Sciatic nerve (tissue), 2 donors: ENCODE measurements at places on chromosomes 11 and 22.

- peak; percentile 67 for DNase-seq
Observed at GRCh38 chr22:46076651-46077339, 73.5 kb upstream of the PPARA start.

DNA sequence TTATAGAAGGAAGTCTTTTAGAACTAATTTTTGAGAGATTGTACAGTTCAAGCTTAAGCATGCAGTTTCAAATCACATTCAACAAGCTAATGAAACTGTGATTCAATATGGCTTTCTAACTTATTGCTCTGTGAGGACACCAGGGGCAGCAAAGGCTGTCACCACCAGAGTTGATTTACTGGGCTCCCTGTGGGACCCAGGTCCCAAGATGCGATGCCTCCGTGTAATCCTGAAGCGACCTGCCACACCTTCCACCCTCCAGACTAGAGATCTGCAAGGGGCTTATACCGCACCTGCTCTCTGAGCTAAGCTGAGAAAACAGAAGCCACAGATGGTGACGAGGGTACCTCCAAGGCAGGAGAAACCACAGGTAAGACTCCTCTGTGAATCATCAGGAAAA is 918 bp upstream of the OR51Q1 start:
- no peak for DNase-seq

DNA sequence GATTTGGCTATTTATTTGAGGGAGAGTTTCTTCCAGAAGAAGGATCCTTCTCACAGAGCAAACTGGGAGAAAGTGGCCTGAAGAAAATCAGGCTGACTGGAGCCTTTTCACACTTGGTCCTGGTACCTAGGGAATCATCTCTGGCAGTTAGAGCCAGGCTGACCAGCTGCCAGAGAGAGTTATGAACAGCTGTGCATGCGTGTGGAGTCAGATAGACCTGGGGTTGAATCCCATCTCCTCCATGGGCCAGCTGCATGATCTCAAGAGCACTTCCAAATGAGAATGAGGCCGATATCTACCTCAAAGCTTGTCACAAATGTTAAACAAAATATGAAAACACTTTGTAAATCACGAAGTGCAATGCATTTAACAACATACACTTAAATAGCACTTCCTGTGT is 390.0 kb downstream of the TENM4 start:
- DNase-seq, result no peak

GRCh38 chr22:17431179-17431578 is 61.9 kb downstream of the CECR2 start:
- DNase-seq, result no peak

DNA sequence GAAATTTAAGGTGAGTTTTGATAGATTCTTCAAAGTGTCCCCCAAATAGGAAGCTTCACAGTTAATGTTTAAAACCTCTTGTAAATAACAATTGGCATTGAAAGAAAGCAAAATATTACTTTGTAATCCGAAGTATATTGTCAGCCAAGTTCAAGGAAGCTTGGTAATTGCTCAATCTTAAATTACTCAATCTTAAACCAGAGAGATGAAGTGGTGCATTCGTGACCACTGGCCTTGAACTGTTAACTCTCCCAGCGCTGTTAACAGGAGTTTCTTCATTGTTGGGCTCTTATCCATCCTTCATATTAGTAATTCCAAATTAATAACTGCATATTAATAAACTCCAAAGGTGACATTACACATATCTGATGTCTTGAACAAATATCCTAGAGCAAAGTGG is 20.6 kb upstream of the FDX1 start:
- DNase-seq, result no peak

- peak; percentile 88 for DNase-seq
Observed at GRCh38 chr22:50531962-50532674, 2.3 kb upstream of the TYMP start.

- no peak for DNase-seq
Observed at GRCh38 chr11:44313761-44314489, 4.0 kb upstream of the ALX4 start.

DNA sequence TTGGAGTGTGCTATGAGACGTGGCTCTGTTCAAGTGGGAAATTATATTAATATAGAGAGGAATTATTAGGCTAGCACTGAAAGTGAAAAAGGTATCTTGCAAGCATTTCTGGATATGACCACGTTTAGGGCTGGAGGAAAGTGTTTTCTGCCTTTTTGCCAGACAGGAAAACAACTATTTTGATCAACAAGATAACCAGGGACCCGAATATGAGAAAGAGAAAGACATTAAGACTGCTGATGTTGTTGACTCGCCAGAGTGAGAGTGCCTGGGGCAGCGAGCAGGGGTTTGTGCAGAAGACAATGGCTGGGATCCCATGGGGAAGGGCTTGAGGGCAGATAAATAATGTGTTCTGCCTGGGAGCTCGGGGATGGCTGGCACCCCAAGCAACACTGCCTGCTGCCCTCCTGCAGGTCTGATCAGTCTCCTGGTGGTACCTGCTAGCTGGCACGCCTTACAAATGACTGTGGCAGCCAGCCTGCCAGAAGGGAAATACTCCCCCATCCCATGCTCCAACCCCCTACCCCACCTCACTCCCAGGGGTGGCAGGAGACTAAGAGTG is 23.1 kb upstream of the CHST1 start:
- no peak for DNase-seq

DNA sequence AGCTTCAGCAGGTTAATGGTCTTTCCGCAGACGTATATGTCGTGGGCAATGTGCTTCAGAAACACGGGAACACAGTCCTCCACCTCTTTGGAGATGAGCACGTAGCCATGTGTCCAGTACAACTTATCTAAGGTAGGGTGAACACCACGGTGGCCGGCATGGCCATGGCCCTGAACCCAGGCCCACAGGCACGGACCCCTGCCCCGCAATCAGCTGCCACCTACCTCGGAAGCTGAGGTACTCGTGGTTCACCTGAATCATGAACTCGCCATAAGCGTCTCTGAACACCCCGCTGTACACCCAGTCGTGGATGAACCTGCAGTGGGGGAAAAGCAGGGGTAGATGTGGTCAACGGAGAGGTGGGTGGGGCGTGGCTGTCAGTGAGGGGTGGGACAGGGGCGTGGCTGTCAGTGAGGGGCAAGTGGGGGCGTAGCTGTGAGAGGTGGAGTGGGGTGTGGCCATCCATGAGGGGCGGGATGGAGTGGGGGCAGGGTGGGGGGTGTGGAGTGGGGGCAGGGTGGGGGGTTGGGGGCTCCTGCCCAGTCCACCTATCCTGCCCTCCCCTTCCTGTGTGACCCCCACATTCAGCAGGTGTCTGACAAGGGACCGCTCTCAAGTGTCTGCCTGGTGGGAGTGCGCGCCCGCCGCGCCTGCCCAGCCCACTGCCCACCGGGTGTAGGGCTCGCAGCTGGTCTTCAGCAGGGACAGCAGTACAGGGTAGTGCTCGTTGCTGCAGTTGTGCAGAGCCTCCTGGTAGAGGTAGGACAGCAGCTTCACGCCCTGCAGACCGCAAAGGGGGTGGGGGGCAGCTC is 18.6 kb downstream of the TUBGCP6 start:
- DNase-seq, result no peak

DNA sequence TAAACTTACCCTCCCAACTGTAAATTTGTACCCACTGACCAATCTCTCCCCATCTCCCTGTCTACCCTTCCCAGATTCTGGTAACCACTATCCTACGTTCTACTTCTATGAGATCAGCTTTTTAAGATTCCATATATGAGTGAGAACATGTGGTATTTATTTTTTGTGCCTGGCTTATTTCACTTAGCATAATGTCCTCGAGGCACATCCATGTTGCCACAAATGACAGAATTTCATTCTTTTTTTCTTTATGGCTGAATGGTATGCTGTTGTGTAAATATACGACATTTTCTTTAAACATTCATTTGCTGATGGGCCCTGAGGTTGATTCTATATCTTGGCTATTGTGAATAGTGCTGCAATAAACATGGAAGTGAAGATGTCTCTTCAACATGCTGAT is 74.7 kb upstream of the RRM1 start:
- no peak for DNase-seq

GRCh38 chr11:22733475-22734248 is 67.3 kb downstream of the GAS2 start:
- no peak for DNase-seq

GRCh38 chr22:36247955-36248354 is 5.0 kb upstream of the APOL1 start:
- DNase-seq, result no peak

DNA sequence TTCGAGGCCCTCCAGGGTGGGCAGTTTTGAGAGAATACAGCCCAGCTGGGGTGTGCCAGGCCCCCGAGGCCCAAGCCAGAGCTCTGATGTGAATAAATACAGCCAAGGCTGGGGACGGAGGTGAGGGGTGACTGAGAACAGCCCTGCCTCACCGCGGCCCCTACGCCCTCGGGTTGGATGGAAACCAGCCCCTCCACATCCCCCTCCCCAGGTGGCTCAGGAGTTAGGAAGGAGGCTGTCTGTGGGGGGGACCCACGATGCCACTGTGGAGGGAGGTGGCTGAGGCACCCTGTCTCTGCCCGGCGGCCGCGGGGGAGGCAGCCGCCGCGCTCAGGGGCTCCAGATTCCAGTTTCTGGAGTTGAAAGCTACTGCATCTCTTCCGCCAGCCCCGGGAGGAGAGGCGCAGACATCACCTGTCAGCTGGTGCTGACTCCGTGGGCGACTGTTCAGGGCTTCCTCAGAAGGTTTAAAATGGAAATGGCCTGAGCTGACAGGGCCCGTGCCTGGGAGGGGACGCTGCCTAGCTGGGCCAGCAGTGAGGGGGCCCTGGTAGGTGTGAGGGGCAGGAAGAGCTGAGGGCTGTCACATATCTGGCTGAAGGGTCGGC is 1.4 kb downstream of the FLRT1 start:
- no peak for DNase-seq

DNA sequence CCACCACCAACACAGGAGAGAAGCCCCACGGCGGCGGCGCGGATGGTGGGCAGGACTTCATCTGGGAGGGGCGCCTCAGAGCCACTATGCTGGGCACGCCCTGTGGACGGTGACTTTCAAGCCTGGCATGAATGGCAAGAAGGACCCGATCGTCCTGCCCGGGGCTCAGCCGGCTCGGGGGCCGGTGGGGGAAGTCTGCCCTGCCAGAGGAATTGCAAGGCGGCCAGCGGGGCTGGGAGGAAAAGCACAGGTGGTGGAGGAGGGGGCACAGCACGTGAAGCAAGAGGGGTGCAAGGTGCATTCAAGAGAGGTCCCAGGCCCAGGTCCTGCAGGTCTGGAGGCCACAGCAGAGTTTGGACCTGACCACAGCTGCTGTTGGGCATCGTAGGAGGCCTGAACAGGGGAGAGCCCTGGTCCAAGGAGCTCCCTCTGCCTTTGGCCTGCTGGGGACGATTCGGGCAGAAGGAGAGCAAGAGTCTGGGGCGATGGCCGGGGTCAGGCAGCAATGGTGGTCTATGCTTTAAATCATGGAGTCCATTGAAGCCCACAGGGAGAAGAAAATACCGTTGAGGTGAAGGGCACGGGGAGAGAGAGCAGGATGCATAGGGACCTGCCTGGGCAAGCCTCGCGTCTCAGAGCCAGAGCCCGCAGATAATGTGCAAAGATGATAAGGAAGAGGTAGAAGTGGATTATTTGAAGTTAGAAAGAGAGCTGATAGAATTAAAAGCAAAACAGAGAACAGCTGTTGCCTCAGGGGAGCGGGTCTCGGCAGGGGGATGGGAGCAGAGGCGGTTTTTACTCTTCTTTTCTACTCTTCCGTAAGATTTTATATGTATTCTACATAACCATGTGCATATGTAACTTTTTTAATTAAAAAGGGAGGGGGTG is 82.6 kb upstream of the SHISAL1 start:
- DNase-seq, result peak; percentile 35

DNA sequence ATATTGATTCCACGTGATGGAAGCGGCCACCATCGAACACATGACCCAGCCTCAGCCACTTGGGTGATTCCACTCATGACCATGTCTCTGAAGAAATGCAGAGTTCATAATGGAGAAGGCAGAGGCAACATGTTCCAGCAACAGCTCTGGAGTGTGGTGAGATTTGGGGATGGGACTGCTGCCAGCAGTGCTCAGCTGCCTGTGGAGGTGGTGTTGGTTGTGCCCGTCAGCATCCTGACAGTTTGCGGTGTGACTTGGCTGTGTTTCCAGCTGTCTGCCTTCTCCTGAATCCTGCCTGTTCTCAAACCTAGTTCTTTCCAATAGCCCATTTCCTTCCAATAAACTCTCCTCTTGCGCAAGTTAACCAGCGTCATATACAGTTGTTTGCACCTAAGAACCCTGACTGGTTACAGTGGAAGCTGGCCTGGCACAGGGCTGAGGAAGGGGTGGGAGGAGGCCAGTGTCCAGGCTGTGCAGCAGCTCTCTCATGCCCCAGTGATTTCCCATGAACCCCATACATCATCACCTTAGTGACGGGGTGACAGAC is 22.0 kb upstream of the OR8B8 start:
- no peak for DNase-seq

GRCh38 chr11:3962406-3962840 is 107.0 kb downstream of the STIM1 start:
- DNase-seq, result no peak

DNA sequence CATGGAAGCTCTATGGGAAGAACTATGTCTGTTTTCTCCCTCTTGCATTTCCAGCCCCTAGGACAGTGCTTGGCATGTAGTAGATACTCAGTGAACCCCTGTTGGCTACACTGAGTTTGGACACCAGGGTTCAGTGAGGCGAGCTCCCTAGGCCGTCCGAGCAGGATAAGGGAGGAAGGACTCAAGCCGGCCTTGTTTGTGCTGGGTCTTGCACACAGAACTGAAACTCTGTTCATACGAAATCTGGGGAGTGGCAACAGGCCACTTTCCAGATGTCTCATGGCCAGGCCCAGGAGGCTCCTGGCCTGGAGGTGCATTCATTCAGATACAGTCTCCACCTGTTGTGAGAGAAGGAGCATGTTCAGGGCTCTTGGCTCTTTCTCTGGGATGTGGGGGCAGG is 23.6 kb upstream of the LMO1 start:
- DNase-seq, result no peak

- peak; percentile 74 for DNase-seq
Observed at GRCh38 chr11:36455658-36456111, 54.4 kb downstream of the TRAF6 start.

DNA sequence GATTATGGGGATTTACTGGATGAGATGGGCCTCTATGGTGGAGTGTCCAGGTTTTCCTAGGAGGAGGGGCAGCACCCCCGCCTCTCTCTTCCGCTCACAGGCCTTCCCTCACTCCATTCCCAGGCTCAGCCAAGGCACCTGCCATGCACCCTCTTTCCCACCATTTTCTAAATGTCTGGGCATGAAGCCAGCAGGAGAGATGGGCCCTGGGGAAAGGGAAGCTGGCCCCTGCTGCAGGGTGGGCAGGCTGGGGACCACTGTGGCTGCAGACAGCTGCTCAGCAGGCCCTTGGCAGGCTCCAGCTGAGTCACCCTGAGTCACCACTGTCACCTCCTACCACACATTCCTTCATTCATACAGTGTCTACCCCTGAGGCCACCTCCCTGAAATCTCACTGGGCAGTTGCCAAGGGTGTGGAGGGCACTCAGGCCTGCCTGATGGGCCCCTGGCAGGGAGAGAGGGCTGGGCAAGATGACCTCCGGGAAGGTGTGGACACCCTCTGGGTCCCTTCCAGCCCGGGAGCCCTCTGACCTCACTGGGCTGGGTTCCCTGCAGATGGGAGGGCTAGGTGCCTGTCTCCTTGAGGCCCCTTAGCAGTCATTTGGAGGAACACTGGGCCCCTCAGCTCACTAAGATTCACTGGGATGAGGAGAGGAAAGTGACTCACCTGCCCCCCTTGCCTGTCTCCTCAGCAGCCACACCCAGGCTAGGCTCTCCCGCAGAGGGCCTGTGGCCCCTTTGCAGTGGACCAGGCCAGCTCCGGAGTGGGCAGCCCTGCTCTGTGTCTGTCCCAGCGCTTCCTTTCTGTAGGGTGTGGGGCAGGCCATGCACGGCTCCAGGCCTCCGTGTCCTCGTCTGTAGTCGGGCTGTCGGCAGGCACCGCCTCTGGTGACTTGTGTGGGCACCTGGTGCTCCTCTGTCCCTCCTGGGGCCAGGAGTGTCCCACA is 7.8 kb downstream of the MYEOV start:
- no peak for DNase-seq

GRCh38 chr11:85123752-85124231 is 503.4 kb downstream of the DLG2 start:
- DNase-seq, result no peak
